ENCODE measurements at places on chromosomes 3 and 15. TPM values are rescaled to one million over a fixed set of nuclear protein-coding genes. Genes with fewer than 3 reads are reported as not detected.

- no peaks in the 10 kb centered on the region for H3K36me3 ChIP-seq
- no peaks in the 10 kb centered on the region for H3K27me3 ChIP-seq
- no peak for DNase-seq
- H3K4me1 ChIP-seq: no peaks in the 10 kb centered on the region
- no peak overlapping the region for H3K27ac ChIP-seq
- no peak overlapping the region for H3K4me3 ChIP-seq
Observed at GRCh38 chr15:47991357-47991756, 129.4 kb upstream of the SLC24A5 start.

GRCh38 chr3:13069495-13069894 lies 3.7 kb downstream of the IQSEC1 start:
- peaks cover 14% of the 10 kb centered on the region for H3K27me3 ChIP-seq
- H3K27ac ChIP-seq: peak overlapping the region; percentile 88
- peak; percentile 87 for DNase-seq

DNA sequence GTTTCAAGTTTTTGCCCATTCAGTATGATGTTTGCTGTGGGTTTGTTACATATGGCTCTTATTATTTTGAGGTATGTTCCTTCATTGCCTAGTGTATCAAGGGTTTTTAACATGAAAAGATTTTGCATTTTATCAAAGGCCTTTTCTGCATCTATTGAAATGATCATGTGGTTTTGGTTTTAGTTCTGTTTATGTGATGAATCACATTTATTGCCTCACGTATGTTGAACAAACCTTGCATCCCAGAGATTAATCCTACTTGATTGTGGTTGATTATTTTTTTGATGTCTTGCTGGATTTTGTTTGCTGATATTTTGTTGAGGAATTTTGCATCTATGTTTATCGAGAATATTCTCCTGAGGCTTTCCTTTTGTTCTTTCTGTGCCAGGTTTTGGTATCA lies 39.4 kb downstream of the TMCO5A start:
- no peaks in the 10 kb centered on the region for H3K27me3 ChIP-seq
- no peaks in the 10 kb centered on the region for H3K4me1 ChIP-seq
- H3K27ac ChIP-seq: no peak overlapping the region
- H3K4me3 ChIP-seq: no peak overlapping the region
- no peak for DNase-seq

DNA sequence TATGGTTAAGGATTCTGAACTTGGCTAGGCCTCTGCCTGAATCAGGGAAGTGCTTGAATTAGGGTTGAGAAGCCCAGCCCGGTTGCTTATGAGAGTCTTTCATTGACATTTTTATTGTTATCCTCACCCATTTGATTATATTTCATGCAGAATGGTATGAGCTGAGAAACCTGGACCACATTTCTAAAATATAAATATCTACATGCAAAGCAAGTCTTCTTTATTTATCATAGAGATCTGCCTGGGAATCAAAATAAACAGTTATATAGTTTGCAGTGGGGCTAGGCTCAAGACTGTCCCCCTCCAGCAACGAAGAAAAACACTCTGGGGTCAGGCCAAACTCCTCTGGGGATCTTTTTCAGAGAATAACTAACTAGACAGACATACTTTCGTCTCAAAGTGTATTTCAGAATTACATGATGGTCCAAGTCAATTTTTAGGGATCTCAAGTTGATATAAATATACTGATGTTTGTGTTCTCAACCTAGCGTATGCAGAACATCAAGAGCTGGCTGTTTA lies 675.4 kb upstream of the NR2F2 start:
- H3K4me3 ChIP-seq: no peak overlapping the region
- DNase-seq: no peak
- peaks cover 9% of the 10 kb centered on the region for H3K27me3 ChIP-seq

DNA sequence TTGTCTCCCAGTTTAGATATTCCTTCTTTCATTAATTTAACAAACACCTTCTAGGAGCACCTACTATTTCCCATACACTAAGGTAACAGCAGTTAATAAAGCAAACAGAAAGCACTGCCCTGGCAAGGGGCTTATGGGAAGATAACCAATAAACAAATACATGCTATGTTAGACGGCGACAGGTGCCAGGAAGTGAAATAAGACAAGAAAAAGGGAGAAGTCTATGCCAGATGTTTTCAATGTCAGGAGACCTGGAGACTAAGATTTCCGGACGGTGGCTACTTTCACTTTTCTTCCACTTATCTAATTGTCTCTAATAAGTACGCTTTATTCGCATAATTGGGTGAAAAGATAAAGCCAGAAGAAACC lies 32.5 kb upstream of the ZNF445 start:
- peaks cover 28% of the 10 kb centered on the region for H3K4me1 ChIP-seq
- H3K4me3 ChIP-seq: peak overlapping the region; percentile 92
- peak; percentile 22 for DNase-seq

DNA sequence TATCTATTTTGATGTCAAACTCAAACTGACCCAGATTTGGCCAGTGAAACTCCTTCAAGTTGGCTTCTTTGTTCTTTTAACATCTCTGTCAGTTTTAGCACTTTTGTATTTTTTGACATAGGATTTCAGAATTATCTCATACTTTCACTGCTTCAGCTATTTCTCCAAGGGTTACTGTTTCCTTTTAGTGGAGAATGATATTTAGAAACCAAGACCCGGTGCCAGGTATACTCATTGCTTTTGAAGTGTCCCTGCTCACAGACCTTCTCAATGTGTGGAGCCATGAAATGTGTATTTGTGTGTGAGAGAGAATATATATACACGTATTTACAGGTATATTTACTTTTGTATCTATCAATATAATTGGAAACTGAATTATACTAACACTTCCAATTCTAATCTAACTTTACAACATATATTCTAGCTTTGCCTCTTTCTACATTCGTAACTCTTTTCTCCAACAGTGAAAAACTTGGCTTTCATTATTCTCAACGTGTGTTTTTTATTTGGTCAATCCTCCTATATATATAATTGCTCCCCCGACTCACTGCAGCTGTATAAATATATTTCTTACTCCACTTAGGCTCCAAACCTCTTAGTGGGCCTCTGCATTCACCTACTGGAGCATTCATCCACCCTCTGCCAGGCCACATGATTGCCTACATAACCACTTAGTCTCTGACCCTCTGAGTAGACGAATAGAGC lies 54.0 kb downstream of the OTOL1 start:
- H3K27me3 ChIP-seq: peaks cover 6% of the 10 kb centered on the region
- no peaks in the 10 kb centered on the region for H3K36me3 ChIP-seq
- no peak for DNase-seq
- H3K4me1 ChIP-seq: no peaks in the 10 kb centered on the region

Gene COLQ
- 0.25 TPM for total RNA-seq

Gene CLDN18
- total RNA-seq: not detected
